ENCODE measurements at places on chromosomes 1 and 21. TPM values are rescaled to one million over a fixed set of nuclear protein-coding genes. Genes with fewer than 3 reads are reported as not detected.

Gene NTNG1
- total RNA-seq = not detected

- no peaks in the 10 kb centered on the region for H3K36me3 ChIP-seq
- no peak overlapping the region for H3K4me3 ChIP-seq
- no peak for DNase-seq
- H3K4me1 ChIP-seq = no peaks in the 10 kb centered on the region
- H3K27me3 ChIP-seq = no peaks in the 10 kb centered on the region
- no peak overlapping the region for H3K27ac ChIP-seq
These were observed 35.3 kb upstream of the ACTL8 start for GRCh38 chr1:17719874-17720273.

DNA sequence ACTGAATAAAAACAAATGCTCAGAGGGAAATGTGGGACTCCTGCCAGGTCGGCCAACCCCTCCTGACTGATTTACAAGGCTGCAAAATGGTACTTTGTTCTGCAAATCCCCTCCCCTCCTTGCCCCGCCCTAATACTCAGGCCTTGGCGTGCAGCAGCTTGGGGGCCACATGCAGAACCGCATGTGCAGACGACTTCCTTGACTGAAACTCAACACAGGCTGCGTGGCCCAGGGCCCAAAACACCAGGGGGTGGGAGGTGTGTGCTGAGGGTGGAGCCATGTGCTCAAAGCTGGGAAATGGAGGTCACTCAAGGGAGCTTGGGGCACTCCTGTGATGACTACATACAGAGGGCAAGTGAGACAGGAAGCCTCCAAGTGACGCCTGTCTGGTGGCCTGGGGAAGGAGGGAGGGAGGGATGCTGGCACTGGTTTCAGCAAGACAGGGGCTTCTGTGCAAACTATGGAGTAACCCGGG, 87.2 kb downstream of the MRPL37 start:
- no peaks in the 10 kb centered on the region for H3K4me1 ChIP-seq
- H3K4me3 ChIP-seq = no peak overlapping the region
- H3K36me3 ChIP-seq = no peaks in the 10 kb centered on the region
- H3K27me3 ChIP-seq = no peaks in the 10 kb centered on the region

Gene OR2L2
- total RNA-seq = not detected

Gene BOLA1
- 0.47 TPM for total RNA-seq

DNA sequence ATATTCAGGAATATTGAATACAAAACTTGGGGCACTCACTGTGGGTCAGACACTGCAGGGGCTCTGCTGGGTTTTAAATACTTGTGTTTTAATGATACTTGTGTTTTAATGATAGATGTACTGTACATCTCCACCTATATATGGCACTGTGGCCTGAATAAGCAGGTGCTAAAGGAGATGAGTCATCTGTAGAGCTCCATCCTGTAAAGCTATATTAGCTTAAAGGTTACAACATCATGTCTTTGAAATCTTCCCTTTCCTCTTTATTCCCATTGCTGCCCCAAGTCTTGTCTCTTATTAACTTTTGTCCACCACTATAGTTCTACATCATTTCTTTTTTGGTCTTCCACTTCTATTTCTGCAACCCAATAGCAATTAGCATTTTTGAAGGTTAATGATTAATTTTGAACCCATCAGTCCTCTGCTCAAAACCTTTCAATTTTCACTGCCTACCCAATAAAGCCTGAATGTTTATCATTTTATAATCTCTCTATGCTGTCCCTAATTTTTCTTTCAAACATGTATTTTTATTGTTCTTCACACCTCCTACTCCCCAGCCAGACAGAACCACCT, 113.3 kb upstream of the PTGFR start:
- no peak overlapping the region for H3K27ac ChIP-seq
- H3K36me3 ChIP-seq = no peaks in the 10 kb centered on the region
- no peak for DNase-seq

Gene TRNP1
- total RNA-seq = not detected

DNA sequence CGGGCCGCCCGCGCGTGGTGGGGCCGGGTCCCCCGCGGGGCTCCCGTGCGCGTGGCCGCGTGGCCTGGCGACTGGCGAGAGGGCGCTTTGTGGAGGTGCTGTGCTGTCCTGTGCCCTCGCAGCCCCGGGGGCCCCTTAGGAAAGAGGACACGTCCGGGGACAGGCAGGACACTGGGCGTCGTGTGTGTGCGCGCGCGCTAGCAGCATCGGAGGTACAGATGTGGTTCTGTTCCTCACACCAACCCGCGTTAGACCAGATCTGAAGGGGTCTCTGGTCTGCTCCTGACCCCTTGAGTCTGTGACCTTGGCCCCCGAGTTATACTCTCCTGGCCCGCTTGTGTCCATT, 489 bp downstream of the ACTN2 start:
- DNase-seq = no peak
- no peaks in the 10 kb centered on the region for H3K36me3 ChIP-seq
- H3K27ac ChIP-seq = no peak overlapping the region

Gene CELA3B
- total RNA-seq = not detected
